Stimulated activated CD4-positive, alpha-beta T cell treated with anti-CD3 and anti-CD28 coated beads, TNF-alpha, amount 100 ng/mL, for 48 hours (primary cell): ENCODE measurements at places on chromosomes 5 and 9.

GRCh38 chr9:8183618-8184017, 384.0 kb upstream of the DMAC1 start:
- no peak for DNase-seq

DNA sequence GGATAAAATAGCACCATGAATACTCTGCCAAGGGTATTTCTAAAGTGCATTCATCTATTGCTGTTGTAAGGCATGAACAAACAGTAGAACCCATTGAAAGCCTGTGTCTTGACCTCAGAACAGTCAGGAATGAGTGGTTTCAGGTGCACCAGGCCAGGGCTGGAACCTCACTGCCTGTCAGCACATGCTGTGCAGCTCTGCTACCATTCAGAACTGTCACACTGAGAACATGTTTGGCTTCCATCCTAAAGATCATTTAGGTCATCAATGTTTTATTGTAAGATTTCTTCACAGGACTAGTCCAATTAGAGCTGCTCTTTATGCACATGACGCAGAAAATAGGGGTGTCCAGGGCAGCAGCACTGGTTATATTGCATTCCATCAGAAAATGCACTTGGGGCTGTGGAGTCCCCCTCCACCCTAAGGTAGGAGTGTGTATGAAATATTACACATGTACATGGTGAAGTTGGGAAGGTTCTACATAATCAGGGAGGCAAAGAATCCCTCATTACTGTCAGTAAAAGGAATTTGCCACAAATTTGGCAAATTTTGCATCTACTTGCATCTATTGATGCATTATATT, 408.0 kb downstream of the CTNND2 start:
- DNase-seq: no peak

DNA sequence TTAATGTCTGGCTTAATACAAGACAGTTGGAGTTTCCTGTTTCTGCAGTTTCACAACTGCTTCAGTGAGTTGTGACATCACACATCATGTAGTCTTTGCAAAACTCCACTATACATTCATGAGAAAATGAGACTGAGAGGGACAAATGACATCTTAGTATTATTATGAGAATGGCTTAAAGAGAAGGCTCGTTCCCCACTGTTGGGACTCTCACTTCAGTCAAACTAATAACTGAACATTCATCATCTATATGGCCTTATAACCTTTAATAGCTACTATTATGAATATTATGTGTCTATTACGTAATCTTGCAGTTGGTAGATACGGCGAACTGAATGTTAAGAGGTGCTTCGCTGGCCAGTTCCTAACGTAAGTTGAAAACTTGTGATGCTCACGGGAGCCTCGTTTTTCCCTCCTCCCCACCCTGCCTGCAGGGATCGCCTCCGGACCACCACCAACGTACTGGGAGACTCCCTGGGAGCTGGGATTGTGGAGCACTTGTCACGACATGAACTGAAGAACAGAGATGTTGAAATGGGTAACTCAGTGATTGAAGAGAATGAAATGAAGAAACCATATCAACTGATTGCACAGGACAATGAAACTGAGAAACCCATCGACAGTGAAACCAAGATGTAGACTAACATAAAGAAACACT, 79.4 kb downstream of the SLC1A3 start:
- DNase-seq: no peak

DNA sequence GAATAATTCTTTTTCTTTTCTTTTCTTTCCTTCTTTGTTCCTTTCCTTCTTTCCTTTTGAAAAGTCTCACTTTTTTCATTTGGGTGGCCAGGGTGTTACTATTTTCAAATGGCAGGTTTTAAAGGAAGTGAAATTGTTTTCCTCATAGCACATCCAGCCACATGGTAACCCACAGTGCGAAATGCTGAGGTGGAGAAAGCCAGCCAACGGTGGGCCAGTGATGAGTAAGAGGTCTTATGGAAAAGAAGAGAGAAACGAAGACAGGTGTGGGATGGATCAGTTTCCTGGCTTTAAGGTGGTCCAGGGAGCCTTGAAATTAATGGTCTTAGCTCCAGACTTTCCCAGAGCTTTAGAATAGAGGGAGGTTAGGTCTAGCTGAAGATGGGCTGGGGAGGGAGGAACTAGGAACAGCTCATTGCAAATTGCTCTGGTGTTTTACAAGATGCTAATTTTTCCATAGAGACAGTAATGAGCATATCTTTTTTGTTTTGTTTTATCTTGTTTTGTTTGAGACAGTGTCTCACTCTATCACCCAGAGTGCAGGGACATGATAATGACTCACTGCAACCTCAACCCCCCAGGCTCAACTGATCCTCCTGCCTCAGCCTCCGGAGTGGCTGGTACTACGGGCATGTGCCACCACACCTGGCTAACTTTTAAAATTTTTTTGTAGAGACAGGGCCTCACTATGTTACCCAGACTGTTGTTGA, 17.8 kb downstream of the ITK start:
- no peak for DNase-seq

- DNase-seq: no peak
These were observed 1640.9 kb upstream of the C9orf72 start for GRCh38 chr9:29214154-29214689.

- no peak for DNase-seq
These were observed 20.5 kb upstream of the MRNIP start for GRCh38 chr5:179879003-179879689.

- DNase-seq: no peak
These were observed 16.9 kb downstream of the IRF1 start for GRCh38 chr5:132473668-132474067.
